ENCODE measurements at places on chromosomes 2 and 18.

GRCh38 chr2:203904022-203904421 lies 32.5 kb upstream of the ICOS start:
- no peak for DNase-seq

GRCh38 chr2:236562434-236562833 lies 7.2 kb upstream of the ACKR3 start:
- no peak for DNase-seq

DNA sequence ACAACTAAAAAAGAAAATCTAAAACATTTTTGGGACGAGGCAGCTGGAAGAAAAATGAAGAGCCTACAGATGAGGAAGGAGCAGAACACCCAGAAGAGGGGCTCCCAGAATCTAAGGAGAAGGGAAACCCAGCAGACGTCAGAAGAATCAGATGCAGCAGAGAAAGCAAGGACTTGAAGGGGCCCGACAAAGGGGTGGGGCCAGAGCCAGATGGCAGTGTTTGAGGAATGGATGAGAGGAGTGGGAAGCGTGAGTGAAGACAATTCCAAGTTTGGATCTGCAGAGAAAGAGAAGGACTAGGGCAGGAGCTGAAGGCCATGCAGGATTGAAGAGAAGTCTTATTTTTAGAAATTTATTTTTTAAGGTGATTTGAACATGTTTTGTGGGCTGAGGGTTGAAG lies 19.3 kb downstream of the PTMA start:
- no peak for DNase-seq

DNA sequence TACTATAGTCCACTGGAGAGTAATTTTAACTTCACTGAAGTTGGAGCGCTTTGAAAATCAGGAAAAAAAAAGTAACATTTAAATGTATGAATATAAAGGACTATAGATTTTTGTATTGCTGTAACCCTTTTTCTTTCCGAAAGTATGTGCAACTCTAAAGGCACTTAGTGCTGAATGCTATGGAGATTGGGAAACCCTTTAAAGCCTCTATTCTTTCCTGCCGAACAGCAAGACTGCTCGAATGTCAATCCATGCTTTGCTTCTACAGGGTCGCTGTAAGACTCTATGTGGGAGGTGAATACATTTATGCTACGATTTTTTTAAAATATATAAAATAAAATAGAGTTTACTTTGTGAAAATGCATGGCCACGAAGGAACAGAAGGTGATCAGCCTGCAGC lies 825 bp downstream of the GRB14 start:
- no peak for DNase-seq

- DNase-seq: no peak
Measured at GRCh38 chr2:236156095-236156859, 11.9 kb downstream of the GBX2 start.

DNA sequence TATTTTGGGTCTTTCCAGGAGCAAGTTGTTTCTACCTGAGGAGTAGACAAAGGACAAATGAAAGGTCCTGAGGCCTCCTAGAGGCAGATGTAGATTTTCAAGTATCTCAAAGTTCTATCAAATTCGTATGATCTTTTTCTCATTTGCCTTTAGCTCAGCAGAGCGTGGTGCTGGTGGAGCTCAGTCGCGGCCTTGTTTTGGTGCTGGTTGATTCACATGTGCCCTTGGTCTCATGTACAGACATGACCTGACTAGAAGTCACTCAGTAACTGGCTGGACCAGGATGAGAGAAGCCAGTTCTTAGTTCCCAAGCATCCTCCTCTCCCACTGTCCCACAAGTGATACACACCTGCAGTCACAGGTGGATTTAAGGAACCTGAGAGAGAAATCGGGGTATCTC lies 264.0 kb downstream of the PRKCE start:
- no peak for DNase-seq

GRCh38 chr2:236321415-236321814 lies 57.2 kb upstream of the ASB18 start:
- DNase-seq: no peak

DNA sequence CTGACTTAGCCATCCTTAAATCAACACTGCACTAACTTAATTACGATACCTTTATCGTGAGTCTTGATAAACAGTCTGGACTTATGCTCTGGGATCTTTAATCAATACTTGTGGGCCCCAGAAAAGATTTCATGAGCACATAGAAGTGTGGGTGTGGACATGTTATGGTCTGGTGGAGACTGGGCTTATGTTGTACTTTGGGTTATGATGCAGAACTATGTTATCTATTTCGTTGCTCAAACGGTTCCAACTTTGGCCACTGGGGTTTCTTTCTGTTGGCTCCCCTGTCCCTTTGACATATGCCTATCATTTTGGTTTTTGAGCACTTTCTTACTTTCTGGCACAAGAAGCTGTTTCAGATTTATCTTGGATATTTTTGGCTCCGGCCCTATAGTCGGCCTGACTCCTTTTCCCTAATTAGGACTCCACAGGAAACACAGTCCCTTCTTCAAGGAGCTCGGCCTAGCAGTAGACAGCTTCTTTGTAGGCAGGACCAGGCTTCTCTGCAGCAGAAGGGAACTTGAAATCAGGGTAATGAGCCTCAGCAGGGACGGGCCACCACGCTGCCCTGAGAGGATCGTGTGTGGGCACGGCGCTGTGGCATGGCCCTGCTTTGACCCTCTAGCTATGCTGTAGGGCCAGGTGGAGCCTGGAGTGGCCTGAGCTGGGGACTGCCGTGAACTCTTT lies 54.6 kb upstream of the TXNDC2 start:
- peak; percentile 56 for DNase-seq

DNA sequence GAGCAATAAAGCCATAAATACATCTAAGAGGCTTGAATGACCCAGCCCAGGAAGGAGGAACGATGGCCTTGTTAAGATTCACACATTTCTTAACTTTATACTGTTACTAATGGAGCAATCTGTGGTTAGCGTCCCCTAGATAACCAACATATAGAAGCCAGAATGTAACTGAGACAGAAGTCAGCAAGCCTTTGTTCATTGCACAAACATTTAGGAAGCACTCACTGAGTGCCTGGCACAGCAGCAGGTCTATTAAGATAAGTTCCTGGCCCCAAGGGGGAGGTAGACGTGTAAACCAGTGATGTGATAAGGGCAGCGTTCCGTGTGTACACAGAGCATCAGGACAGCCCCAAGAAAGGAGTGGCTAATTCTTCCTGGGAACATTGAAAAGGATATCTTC lies 63.6 kb upstream of the ATL2 start:
- DNase-seq: peak; percentile 64

- DNase-seq: no peak
Measured at GRCh38 chr2:151765760-151766410, 31.6 kb upstream of the NEB start.

DNA sequence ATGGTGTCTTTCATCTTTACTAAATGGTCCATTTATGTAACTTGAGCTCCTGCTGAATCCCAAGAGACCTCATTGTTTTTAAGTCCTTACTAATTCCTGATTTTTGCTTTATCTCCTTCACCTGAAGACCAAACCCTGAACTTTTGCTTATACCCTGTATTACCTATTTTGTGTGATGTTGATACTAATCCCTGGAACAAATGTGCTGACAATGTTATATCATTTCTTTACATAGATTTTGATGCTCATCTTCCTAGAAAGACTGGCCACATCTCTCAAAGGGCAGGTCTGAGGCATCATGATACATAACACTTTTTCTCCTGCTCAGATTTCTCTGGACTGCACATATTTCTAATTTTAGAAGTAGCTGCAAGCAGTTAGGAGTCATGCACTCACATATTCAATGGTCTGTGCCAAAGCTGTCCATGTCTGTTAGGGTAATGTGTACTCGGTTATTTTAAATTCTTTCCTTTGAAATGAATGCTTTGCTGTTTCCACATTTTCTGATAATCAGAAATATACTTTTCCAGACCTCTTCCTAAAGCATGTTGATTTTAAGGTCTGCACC lies 427.9 kb upstream of the HNRNPA3 start:
- no peak for DNase-seq

GRCh38 chr2:169107645-169108044 lies 38.3 kb downstream of the DHRS9 start:
- no peak for DNase-seq

DNA sequence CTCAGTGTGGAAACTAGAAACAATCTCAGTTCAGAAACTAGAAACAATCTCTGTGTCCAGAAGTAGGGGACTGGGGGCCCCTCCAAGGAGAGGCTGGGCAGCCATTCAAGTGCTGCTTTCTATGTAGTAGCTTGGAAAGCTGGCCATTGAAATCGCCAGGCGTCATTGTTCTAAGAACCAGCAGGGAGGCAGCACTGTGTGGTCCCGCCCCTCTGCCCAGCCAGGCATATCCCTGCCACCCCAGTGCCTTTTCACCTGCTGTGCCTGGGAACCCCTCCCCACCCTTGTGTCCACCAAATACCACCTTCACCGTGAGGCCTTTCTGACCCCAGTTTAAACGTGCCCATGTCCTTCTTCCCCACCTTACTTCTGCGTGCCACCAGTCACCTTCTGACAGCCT lies 221.6 kb downstream of the GBX2 start:
- no peak for DNase-seq

GRCh38 chr2:205934443-205934842 lies 151.5 kb downstream of the INO80D start:
- DNase-seq: no peak

DNA sequence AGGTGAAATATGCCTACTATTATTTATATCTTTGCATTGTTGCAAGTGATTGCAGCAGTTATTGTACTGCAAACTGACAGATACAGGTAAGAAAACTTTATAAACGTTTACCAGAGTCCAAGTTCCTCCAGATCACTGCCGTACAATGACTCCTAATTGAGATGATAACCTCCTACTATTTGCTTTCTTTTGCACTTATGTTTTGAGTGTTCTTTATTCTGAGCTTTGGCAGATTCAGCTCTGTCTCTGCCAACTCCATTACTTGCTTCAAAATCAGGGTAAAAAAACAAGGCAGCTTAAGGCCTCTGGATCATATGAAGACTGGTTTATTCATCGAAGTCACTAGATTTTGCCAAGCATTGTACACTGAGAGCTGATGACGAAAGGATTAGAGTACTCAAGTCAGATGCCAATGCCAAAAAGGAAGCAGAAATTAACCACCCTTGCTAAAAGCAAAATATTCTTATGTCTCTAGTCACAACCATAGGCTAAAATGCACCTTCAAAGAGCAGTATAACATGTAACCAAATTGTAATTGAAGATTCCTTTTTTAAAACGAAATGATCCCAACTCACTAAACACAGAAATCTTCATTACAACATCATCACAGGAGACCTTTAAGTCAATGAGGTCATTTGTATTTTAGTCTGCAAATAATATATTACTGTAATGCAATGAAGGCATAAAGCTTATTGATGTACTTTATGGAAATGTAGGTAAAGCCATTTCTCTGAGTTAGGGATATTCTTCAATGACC lies 10.5 kb upstream of the IKZF2 start:
- no peak for DNase-seq

DNA sequence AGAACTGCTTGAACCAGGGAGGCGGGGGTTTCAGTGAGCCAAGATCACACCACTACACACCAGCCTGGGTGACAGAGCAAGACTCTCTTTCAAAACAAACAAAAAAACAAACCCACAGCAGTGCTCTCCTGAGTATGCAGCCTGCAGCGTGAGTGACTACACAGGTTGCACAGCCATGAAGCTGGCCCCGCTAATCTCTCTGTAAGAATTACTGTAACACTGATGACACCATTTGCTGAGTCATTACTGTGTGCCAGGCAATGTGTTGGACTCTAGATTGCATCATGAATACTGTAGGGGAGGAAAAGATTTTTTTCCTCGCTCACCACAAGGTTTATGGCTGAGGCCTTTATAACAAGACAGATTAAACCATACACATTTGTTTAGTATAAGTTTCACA lies 118.6 kb upstream of the ATP8B1 start:
- peak; percentile 82 for DNase-seq

GRCh38 chr18:45249246-45249661 lies 366.0 kb upstream of the SLC14A2 start:
- DNase-seq: peak; percentile 39

- DNase-seq: no peak
Measured at GRCh38 chr18:70973626-70974025, 684.8 kb downstream of the SOCS6 start.

- DNase-seq: no peak
Measured at GRCh38 chr18:27227721-27228120, 42.6 kb upstream of the CHST9 start.

GRCh38 chr2:126915903-126916302 lies 17.2 kb downstream of the TEX51 start:
- DNase-seq: no peak

DNA sequence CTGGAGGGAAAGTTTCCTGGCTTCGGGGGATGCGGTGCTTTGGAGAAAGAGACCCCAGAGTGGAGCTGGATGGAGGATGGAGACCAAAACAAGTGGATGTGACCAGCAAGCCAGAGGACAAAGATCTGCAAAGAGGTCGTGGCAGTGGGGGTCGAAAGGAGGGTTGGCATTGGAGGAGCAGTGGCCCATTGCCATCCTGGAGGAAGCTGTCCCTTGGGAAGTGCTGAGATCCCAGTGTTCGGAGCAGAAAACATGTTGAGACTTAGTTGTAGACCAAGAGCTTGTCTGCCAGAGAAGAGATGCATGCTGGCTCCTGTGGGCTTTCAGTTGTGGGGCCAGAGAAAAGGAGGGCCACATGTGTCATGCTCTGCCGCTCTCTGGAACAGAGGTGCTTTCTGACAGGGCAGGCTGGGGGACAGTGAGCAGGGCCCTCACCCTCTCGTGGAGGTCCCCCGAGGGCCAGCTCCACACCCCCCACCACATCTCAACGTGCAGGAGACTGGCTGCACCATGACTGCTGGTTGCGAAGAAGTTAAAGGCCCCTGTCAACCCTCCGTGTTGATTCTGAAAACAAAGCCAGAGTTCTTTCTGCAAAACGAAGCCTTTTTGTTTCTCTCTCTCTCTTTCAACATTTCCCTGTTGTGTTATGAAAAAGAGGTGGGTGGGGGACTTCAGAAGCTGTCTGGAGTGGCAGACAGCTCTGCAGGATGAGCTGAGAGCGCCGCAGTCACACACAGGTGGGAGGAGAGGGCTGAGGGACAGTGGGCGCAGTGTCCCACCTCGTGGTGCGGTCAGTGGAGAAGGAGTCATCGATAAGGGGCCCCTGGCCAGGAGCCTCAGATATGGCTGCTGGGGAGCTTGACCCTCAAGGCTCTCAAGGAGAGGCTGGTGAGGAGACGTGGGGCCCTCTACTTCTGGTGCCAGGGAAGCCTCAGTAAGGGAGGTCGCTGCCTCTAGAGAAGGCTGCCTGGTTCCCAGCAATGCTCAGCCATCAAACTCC lies 77.6 kb upstream of the BCL2L11 start:
- no peak for DNase-seq

- DNase-seq: peak; percentile 41
Measured at GRCh38 chr2:218387369-218388194, 5.5 kb downstream of the SLC11A1 start.

GRCh38 chr18:1571206-1571605 lies 666.5 kb downstream of the ADCYAP1 start:
- DNase-seq: no peak

- no peak for DNase-seq
Measured at GRCh38 chr2:109353806-109354745, 225.1 kb downstream of the SH3RF3 start.

- no peak for DNase-seq
Measured at GRCh38 chr2:1632510-1632909, 111.8 kb downstream of the PXDN start.

DNA sequence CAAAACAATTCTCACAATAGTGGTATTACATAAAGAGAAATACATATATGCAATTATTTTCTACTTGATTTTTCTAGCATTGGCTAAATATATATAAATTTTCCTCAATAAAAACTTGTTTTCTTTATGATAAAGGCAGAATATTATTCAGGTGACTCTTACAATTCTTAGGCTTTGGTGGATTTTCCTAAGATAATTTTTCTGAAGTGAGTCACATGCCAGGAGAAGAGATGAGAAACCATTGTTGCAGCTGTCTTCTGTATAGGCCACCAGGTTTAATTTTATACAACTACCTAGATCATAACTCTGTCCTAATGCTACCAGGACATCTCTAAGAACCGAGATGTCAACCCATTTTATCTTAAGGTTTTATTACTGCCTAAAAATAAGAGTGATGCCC lies 552.4 kb upstream of the CDH2 start:
- DNase-seq: no peak

All from erythroblast (primary cell).